ENCODE measurements at places on chromosomes 2 and 18.

- DNase-seq: no peak
Measured at GRCh38 chr2:43102366-43103092, 123.9 kb downstream of the ZFP36L2 start.

GRCh38 chr2:234422273-234422732, 74.6 kb downstream of the ARL4C start:
- peak; percentile 91 for DNase-seq

GRCh38 chr2:16303273-16303577, 362.4 kb downstream of the CYRIA start:
- no peak for DNase-seq

DNA sequence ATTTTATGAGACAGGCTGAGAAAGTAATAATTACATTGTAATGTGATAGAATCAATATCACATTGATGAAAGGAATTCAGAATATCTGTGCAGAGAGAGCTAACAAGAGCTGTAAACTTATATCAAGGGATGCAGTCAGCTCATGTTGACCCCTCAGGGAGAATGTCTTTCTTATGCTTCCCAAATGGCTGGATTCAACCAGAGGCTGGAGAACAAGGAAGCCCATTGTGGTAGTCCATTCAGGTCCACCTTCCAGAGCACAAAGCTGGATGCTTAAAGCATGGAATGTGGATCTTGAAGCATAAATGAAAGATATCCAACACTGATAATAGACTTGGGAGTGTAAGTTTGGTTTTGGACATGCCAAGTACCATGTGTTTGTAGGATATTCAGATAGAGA, 220.0 kb downstream of the FIGN start:
- DNase-seq: no peak

- DNase-seq: peak; percentile 47
Measured at GRCh38 chr2:212723226-212723625, 184.6 kb upstream of the ERBB4 start.

GRCh38 chr18:69161383-69162028, 239.2 kb upstream of the DOK6 start:
- peak; percentile 30 for DNase-seq

DNA sequence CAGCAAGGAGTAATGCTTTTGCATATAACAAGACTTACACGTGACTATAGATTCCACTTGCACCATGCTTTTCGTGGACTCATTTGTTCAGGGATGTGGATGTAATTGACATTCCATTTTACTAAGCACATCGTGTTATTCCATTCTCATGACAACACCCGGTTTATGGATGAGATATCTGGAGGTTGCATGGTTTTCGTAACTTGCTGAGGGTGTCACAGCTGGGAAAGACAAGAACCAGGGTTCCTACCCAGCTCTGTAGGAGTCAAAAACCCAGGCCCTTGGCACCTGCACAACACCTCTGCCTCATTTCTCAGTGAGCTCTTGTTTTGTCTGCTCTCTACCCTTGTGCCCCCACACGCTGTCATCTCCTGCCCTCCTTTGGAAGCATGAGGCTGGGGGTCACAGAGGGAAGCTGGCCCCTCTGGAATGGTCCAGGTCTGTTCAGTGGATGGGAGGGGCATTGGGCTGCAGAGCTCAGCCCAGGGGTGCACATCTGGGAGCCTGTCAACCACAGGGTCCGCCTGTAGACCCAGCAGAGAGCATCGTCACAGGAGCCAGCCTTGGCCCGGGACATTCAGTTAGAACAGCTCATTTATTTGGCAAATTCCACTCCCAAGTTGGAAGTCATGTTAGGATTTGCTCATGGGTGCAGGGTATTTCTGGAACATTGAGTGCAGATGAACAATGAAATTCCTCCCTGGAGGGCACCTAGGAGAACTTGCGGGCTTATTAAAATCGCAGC, 120.1 kb upstream of the TWIST2 start:
- peak; percentile 100 for DNase-seq

GRCh38 chr2:125745514-125745913, 910.4 kb upstream of the GYPC start:
- peak; percentile 1 for DNase-seq

DNA sequence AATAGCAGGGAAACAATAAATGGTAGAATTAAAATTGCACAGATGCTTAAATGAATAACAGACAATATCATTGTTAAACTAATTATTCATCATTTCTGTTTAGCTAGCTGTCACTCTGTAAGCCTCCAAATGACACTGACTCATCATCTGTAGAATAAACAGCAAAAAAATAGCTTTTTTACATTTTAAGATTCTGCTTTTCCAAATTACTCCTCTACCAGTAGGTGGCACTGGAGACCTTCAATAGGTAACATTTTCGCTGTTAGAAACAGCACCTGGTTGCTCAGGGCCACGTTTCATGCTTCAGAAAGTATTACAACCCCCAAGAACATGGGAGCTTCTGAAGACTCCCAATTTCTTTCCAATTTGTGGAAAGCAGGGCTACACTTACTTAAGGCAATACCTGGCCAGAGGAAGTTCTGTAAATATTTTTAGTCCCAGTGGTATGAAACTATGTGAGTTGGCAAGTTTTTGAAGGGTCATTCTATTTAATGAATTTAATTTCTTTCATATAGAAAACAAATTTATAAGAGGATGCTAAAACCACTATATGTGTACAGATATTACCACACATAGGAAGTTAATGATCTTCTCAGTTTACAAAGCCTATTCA, 45.4 kb downstream of the TTN start:
- DNase-seq: peak; percentile 63

DNA sequence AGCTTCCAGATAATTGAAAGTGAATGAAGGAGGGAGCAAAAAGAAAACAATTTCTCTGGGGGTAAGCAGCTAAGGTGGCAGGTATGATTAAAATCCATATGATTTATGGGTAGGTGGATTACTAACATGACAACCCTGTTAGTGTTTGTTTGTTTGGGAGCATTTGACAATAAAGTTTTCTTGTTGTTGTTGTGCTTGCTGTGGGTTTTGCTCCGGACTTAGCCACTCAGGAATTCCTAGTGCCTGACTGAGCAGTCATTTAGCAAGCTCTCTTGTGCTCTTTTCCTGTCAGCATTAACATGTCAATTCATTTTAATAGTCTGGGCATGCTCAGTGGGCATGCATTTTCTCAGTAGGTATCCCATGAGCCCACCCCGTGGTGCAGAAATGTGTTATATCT, 674.8 kb upstream of the ZEB2 start:
- no peak for DNase-seq

DNA sequence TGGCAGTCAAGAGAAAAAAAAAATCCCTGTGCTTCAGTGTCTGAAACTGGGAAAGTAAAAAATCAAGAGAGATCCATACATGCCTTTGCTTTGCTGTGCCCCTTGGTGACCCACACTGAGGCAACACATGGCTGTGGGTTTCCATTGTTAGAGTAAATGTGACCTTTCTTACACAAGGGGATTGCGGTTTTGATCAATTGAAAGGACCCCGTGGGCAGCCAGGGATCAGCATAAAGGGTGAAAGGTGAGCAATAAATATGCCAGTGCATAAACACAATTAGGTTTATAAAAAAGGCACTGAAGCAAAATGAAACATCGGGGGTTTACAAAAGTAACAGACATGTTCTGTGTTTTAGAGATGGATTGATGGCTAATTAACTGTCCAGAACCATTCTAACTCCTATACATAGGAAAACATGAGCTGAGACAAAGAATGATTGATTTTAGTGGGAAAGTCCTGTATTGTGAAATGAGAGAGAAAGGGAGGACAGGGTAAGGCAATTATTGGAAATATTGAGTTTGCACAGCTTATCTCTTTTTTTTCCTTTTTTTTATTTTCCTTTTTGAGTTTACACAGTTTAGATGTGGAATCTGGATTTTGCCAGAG, 40.7 kb upstream of the BBS5 start:
- no peak for DNase-seq

DNA sequence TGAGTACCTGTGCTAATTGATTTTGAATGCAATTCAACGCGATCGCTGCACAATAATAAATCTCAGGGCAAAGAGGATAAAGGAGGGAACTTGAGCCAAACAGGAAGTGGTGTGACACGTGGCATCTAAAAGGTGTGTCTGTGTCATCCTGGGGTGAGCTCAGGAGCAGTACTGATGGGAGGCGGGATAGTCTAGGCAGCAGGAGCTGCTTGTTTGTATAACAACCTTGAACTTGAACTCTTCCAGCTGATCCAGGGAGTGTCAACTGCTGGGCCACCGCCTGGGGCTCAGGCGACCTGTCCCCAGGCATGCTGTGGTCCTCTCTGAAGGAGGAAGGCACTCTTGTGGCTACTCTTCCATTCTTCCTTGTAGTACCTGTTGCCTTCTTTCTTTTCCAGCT, 61.2 kb downstream of the BOD1L2 start:
- no peak for DNase-seq

GRCh38 chr2:135011633-135012032, 35.6 kb downstream of the MAP3K19 start:
- no peak for DNase-seq

- DNase-seq: no peak
Measured at GRCh38 chr2:143282684-143283083, 153.5 kb downstream of the ARHGAP15 start.

GRCh38 chr18:39959839-39960238, 1995.2 kb upstream of the PIK3C3 start:
- peak; percentile 53 for DNase-seq

GRCh38 chr18:44510390-44510789, 170.3 kb upstream of the SETBP1 start:
- DNase-seq: peak; percentile 43

DNA sequence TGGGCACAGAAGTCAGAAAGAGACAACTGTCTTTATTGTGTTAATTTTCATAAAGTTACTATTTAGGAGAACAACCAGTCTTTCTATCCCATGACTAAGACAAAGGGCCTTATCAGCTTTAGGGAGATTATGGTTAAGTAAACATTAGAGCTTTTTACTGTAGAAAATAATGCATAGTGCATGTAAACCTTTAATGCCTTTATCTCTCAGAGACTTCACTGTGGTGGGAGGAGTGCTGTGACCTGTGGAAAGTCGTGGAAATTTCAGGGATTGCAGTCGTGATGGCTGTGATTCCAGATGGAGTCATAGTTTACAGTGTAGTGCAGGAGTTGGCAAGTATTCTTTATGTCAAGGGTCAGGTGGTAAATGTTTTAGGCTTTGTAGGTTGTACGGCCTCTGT, 15.8 kb downstream of the ZNF236 start:
- DNase-seq: peak; percentile 18

GRCh38 chr2:239349453-239350135, 51.2 kb downstream of the HDAC4 start:
- no peak for DNase-seq

GRCh38 chr2:174202188-174202587, 46.1 kb downstream of the OLA1 start:
- DNase-seq: no peak

DNA sequence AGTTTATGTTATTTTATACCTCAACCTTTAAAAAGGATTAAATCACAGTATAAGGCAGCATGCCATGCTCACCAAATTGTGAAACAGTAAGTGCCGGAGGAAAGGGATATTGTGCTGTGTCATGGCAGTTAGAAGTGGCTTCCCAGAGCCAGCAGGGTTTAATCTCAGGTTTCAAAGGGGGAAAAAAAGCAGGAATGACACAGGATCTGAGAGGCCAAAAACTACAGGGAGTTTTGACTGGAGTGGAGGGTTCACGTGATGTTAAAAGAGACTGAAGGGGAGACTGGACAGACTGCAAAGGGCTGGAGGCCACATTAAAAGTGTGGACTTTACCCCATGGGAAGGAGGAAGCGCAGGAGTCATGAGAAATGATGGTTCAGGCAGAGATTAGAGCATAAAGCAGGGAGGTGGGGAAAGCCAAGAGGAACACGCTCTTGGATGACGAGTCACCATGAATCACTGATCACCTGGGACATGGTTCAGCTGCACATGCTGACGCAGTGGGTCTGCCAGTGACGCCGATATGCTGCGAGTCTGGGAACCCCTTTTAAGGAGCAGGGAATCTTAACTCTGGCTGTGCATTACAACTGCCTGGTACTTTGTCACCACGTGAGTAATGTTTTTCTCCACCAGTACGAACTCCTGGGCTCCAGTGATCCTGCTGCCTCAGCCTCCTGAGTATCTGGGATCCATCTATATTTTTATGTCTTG, 6.1 kb downstream of the CHMP1B start:
- peak; percentile 100 for DNase-seq

GRCh38 chr2:41828052-41828643, 219.7 kb upstream of the PKDCC start:
- DNase-seq: no peak

DNA sequence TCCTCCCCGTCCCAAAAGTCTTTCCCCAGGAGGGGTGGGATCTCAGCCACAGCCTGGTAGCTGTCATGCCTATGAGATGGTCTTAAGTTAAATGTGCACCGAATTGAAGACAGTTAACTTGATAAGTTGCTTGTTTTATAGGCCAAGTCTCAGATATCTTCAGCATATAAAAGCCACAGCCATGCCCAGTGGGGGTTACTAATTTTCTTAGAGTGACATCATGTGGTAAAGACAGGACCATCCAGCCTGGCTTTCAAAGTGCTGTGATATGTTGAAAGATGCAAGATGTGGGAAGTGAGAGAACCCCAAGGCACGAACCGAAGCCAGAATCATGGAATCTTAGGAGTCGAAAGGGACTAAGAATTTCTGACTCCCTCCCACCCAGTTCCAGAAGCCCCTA, 42.1 kb upstream of the FAM124B start:
- no peak for DNase-seq

DNA sequence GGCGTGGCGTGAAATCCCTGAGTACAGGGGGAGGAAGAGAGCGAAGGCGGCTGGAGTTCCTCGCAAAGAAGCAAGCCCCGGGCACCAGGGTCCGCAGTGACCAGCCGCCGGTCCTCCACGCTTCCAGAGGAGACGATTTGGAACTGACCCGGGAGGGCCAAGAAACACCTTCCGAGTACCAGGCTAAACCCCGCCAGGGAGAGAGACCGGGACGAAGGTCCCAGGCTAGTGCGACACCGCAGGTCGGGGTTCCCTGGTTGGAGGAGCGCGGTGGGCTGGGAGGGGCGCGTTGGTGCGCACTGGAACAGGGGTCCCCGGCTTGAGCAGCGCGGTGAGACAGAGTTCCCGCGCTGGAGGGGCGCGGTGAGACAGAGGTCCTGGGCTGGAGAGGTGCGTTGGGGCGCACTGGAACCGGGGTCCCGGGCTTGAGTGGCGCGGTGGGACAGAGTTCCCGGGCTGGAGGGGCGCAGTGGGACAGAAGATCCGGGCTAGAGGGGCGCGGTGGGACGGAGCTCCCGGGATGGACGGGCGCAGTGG, 901 bp downstream of the WDFY1 start:
- DNase-seq: no peak

DNA sequence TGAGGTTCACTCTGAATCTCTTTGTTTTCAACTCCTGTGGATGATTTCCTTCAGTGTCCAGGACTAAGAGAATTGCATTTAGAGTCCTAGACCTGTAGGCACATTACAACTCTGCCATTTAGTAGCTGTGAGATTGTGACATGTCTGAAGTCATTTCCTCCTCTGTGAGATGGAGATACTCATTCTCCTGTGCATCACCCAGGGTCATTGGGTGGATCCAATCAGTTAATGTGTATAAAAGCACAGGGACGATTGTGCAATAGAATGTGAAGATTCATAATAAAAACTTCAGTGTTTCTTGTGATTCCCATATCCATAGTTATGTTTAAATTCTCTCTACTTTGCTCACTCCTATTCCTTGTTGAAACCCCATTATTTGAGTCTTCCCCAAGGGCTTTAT, 113.6 kb downstream of the DIS3L2 start:
- peak; percentile 81 for DNase-seq

- DNase-seq: no peak
Measured at GRCh38 chr2:128285329-128285931, 33.2 kb downstream of the HS6ST1 start.

Measured in fibroblast of mammary gland (primary cell).